Activated T-cell treated with anti-CD3 and anti-CD28 coated beads, Interleukin-2, amount 50 U/mL, for 72 hours (primary cell): ENCODE measurements at places on chromosomes 4 and X. TPM values are rescaled to one million over a fixed set of nuclear protein-coding genes. Genes with fewer than 3 reads are reported as not detected.

The NDST4 gene
- not detected for total RNA-seq

The SSX2B gene
- not detected for total RNA-seq

The PCDH10 gene
- not detected for total RNA-seq

The CDX4 gene
- not detected for total RNA-seq

The CCDC120 gene
- 9.0 TPM for total RNA-seq

- H3K36me3 ChIP-seq = no peaks in the 10 kb centered on the region
- H3K27me3 ChIP-seq = no peaks in the 10 kb centered on the region
- no peak overlapping the region for H3K4me3 ChIP-seq
- no peak overlapping the region for H3K27ac ChIP-seq
- no peak for DNase-seq
Observed at GRCh38 chr4:5629542-5629941, 78.8 kb downstream of the EVC2 start.

GRCh38 chr4:26076000-26076587 lies 162.1 kb downstream of the SMIM20 start:
- H3K36me3 ChIP-seq = peaks cover 17% of the 10 kb centered on the region
- DNase-seq = peak; percentile 76
- peak overlapping the region; percentile 80 for H3K4me3 ChIP-seq

DNA sequence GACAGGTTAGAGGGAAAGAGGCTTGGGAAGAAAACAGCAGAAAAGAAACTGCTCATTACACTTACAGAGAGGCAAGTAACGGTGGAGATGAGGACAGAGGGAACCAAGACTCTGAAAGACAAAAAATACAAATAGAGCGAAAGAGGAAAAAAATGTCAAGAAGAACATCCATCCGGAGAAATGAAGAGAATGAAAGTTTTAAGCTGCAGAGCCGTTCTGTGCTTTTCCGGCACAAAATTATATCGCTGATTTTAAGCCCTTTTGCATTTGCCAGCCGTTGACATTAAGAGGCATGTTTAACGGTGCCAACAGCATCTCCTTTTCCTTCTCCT lies 236 bp downstream of the PCDH10 start:
- DNase-seq = no peak
- H3K27me3 ChIP-seq = peaks cover 75% of the 10 kb centered on the region
- peaks cover 10% of the 10 kb centered on the region for H3K36me3 ChIP-seq
- peaks cover 28% of the 10 kb centered on the region for H3K4me1 ChIP-seq
- peak overlapping the region; percentile 13 for H3K27ac ChIP-seq
- peak overlapping the region; percentile 86 for H3K4me3 ChIP-seq

DNA sequence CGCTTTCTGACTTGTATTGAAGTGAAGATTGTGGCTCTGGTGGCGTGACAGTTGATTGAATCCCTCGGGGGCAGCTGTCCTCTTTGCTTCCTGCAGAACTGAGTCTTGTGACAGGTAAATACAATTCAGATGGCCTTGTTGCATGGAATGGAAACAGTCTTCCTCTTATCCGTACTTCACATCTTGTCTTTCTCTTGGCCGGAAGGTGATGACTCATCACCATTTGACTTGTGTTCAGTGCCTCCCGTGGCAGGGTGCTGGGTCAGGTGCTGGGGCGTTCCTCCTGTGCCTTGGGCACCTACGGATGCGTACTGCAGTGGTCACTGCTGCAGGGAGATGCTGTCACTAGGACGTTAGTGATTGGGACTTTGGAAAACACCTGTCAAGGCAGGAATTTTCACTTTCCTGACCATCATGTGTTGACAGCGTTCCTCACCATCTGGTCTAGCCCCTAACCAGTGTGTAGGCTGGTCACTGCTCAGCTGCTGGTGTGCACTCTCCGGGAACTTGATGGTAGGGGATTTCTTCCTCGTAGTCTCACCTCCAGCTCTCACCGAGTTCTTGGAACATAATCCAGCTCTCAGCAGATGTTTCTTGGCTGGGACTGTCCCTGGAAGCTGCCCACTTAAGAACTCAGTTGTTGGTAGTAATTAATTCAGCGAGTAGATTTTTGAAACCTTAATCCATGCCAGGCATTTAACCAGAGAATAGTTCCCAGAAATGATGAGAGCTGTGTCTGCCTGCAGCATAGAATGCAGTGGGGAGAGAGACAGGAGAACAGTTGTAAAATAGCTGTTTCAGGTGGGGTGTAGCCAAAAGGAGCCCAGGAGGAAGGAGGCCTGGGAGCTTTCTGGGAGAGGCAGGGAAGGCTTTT lies 7.2 kb downstream of the TBC1D14 start:
- H3K4me1 ChIP-seq = peaks cover 75% of the 10 kb centered on the region
- H3K36me3 ChIP-seq = peaks cover 2% of the 10 kb centered on the region
- peak overlapping the region; percentile 64 for H3K4me3 ChIP-seq
- H3K27ac ChIP-seq = peak overlapping the region; percentile 90
- no peaks in the 10 kb centered on the region for H3K27me3 ChIP-seq
- peak; percentile 75 for DNase-seq

DNA sequence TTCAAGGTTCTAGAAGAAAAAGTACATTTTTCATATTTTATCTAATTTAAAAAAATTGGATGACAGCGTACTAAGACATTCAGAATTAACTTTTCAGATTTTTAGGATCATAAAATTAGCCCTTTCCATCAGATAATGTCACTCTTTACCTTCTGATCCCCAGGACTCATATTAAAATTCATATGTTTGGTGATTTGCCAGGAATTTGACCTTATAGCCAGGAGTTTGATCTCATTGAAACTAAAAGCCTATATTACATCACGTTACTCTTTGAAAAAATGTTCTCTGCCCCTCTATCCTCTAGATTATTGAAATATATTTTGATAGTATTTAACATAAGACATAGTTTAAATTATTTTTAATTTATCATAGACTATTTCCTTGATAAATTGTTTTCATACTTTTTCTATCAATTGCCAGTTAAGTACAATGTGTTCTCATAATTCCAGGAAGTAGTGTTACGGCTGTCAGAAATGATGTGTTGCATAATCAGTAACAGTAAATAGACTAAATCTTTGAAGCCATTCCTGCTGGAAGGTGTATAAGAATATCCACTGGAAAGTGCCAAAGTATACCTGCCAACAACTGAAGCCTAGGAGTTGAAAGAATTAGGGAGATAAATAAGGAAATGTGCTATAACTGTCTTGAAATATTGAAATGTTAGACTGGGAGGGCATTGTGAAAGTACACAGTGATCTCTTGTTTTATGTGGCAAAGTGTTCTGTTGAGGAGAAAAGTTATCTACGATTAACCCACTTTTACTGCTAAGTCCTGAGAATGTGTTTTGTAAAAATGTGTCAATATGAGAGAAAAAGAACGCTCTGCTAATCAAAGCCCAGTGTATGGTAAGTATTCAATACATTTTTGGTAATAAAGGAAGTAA lies 32.9 kb upstream of the PDGFC start:
- H3K27ac ChIP-seq = no peak overlapping the region
- no peaks in the 10 kb centered on the region for H3K27me3 ChIP-seq
- H3K36me3 ChIP-seq = peaks cover 1% of the 10 kb centered on the region
- no peak for DNase-seq
- no peak overlapping the region for H3K4me3 ChIP-seq

- H3K27me3 ChIP-seq = peaks cover 34% of the 10 kb centered on the region
- DNase-seq = peak; percentile 32
- H3K4me1 ChIP-seq = peaks cover 7% of the 10 kb centered on the region
- peak within 1 kb of the TSS; percentile 77 for H3K27ac ChIP-seq
- H3K36me3 ChIP-seq = no peaks in the 10 kb centered on the region
- peak within 1 kb of the TSS; percentile 87 for H3K4me3 ChIP-seq
Observed at GRCh38 chrX:103585411-103586313, at the start of gene TCEAL4. TCEAL4 (plus strand) TSS chrX:103585515; CDS start chrX:103586676, 1,161 bp downstream.

GRCh38 chr4:147842573-147842972 lies 110.7 kb downstream of the ARHGAP10 start:
- no peaks in the 10 kb centered on the region for H3K36me3 ChIP-seq
- H3K4me1 ChIP-seq = no peaks in the 10 kb centered on the region
- H3K27ac ChIP-seq = no peak overlapping the region
- DNase-seq = no peak
- peaks cover 6% of the 10 kb centered on the region for H3K27me3 ChIP-seq

GRCh38 chrX:67546496-67547423 lies 2.9 kb downstream of the AR start:
- peaks cover 1% of the 10 kb centered on the region for H3K36me3 ChIP-seq
- no peak overlapping the region for H3K27ac ChIP-seq
- DNase-seq = no peak
- peak overlapping the region; percentile 64 for H3K4me3 ChIP-seq
- H3K27me3 ChIP-seq = peaks cover 54% of the 10 kb centered on the region

DNA sequence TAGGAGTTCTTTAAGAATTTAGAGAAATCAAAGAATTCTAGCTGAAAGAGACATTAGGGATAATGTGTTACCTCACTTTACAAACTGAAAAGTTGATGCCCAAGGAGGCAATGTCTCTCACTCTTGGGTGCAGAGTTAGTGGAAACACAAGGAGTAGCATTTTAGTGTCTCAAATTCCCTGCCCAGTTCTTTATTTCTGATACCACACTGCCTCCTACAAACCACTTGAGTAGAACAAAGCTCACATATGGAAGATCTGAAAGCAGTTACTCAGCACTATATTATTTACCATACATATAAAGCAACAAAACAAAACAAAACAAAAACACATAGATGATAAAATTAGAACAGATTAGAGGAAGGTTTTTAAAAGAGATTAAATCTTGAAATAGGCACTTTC lies 124.2 kb downstream of the REELD1 start:
- no peaks in the 10 kb centered on the region for H3K27me3 ChIP-seq
- H3K36me3 ChIP-seq = no peaks in the 10 kb centered on the region
- H3K27ac ChIP-seq = no peak overlapping the region
- no peak overlapping the region for H3K4me3 ChIP-seq
- H3K4me1 ChIP-seq = no peaks in the 10 kb centered on the region

DNA sequence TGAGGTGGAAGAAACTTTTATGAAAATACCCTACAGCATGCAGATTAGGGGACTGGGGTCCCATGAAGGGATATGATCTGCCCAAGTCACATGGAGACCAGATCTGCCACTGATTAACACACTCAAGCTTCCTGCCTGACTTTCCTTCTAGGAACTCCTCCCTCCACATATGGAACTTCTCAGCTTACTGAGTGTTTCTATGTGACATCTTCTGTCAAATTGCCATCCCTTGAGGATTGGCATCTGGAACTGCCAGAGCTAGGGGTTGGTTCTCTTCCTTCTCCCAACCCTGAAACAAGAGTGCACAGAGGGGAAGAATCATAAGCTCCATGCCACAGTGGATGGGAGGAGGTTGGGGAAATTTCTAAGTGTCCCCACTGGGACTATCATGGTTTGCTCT lies 150.6 kb upstream of the MBNL3 start:
- H3K36me3 ChIP-seq = no peaks in the 10 kb centered on the region
- no peak overlapping the region for H3K27ac ChIP-seq
- DNase-seq = no peak
- H3K27me3 ChIP-seq = peaks cover 68% of the 10 kb centered on the region
